ENCODE measurements at places on chromosomes 13 and 19.

DNA sequence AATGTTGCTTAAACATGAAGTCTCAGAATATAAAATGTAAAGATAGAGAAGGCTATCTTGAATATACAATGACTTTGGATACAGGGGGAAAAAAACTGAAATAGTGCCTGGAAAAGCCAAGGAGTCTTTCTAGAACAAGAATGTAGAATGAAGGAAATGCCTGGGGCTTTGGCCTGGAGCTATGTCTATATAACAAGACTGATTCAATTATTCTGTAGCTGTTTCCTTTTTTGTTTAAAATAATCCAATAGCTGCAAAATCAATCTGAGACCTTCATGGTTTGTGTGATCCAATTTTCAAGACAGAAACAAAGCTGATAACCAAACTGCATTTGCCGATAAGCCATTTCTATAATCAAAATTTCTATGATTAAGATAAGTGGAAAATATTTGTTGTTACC, 530.9 kb upstream of the NBEA start:
- no peak for DNase-seq

DNA sequence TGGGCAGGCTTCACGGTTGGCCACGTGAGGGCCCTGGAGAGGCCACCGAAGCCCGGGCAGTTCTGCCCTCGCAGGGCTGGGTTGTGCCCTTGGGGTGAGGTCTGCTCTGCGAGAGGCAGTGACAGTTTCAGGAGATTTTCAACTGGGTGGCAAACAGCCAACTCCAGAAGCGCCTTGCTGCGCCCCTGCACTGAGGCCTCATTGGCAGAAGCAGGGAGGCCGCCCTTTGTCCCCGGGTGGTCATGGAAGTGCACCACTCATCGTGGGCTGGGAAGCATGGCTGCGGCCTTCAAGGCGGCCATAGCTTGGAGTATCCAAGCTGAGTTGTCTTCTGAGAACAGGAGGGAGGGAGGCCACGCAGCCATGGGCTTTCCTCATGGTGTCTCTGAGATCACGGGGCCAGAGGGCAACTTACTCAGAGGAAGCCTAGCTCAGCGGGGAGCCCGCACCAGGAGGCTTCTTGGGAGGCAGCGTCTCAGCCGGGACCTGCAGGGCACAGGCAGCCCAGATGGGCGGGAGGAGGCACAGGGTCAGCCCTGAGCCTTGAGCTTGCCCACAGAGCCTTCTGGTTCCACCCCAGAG, 14.8 kb downstream of the PLEKHJ1 start:
- no peak for DNase-seq

DNA sequence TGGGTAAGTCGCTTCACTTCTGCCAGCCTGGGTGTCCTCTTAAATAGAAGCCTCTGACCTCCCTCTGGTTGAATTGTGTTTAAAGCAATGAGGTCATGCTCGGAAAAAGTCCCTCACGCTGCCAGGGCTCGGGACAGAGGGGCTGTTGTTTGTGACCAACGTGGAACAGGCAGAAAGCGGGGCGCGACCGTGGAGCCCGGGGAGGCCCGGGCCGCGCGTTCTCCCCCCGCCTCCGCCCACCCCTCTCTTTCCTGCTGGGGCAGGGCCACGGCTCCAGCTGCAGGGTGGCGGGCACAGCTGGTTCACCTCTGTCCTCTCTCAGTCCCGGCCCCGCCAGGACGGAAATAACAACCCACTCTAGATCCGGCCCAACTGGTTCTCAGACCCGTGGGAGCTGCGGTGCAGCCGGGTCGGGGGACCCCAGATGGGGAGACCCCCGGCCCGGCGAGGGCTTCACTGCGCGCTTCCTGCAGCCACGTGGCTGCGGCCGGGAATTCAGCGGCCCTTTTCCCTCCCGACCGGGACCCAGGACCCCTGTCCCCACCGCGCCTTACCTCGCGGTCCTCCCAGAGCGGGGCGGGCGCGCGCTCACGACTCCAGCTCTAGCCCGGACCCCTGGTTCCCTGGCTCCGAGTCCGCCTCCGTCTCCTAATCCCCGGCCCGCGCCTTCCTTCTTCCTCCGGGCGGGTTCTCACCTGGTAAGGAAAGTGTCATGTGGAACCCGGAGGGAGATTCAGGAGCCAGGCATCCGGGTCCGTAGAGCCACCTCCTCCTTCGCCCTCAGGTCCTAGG, 1.9 kb downstream of the CDC42EP5 start:
- DNase-seq = no peak

DNA sequence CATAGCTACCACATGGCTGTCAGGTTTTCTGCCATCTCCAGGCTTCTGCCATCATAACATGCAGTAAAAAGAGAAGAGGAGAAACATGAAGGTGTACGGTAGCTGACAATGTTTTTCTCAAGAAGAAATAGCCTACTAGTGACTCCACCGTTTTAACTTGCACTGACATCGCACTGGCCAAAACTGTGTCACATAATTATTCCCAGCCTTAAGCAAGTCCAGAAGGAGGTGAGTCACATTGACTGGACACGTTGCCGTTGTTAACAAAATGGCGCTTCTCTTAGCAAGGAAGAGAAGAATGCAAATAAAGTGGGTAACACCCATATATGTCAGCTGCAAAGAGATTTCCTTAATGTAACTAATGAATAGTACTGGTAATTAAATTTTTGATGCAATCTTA, 810.4 kb upstream of the SLC10A2 start:
- DNase-seq = no peak

- no peak for DNase-seq
Measured at GRCh38 chr19:43636121-43636683, 3.4 kb downstream of the CADM4 start.

- no peak for DNase-seq
Measured at GRCh38 chr13:47226516-47226915, 329.7 kb upstream of the HTR2A start.

DNA sequence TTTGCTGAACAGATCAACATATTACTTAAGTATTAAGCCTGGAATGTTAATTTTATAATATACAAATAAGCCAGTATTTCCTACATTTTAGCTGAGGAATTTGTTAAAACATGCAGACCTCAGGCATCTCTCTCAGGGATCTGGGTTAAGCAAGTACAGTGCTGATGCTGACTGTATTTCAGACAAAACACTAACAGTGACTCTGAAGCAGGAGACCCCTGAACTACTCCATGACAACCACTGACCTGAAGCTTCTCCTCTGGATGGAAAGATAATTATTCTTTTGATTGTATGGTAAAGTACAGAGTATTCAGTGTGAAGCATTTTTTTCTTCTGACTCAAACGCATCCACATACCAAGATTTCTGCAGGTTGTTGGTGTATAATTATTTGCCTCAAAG, 680.8 kb downstream of the LIG4 start:
- no peak for DNase-seq

DNA sequence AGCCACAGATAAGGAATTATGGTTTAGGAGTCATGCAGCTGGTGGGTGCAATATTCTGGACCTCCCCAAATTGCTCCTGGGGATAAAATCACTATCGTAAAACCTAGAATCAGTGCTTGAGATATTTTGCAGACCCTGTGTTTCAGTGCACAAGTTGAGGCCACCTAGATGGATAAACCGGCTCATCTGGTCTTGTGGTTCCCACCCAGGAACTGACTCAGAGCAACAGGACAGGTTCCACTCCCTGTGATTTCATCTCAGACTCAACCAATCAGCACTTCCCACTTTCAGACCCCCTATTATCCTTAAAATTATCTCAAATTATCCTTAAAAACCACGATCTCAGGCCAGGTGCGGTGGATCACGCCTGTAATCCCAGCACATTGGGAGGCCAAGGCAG, 21.0 kb downstream of the FBXL12 start:
- no peak for DNase-seq

DNA sequence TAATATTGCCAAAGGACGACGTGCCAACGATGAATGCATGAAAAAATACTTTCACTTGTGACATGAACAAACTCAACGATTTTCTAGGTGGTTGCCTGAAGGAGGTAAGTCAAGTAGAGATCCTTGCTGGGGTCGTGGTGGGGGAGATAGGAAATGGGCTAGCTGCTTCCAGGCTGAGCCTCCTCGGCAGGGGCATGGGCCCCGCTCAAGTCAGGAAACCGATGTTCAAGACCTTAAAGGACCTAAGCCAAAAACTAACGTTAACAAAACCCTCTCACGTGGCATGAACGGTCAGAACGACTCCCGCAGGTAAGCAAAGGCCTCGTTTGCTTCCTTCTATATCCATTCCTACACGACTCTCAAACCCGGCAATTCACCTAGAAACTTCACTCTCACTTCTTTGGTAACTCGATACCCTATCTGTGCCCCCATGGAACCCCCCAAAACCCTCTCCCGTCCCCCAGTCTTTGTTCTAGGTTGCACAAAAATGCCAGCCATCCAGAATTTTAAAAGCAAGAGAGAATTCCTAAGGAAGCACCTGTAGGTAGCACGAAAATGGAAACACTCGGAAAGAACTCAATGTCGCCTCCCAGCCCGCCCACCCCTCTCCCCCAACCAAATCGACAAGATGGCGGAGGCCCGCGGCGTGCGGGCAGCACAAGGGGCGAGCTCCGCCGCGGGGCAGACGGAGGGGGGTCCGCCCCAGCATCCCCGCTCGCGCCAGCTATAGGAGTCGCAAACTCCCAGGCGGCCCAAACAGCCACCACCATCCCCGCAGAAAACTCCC, 13.6 kb downstream of the ACP4 start:
- no peak for DNase-seq

GRCh38 chr13:60329221-60329923, 67.6 kb upstream of the TDRD3 start:
- DNase-seq = peak; percentile 11

GRCh38 chr13:111632906-111633305, 312.5 kb downstream of the TEX29 start:
- no peak for DNase-seq

DNA sequence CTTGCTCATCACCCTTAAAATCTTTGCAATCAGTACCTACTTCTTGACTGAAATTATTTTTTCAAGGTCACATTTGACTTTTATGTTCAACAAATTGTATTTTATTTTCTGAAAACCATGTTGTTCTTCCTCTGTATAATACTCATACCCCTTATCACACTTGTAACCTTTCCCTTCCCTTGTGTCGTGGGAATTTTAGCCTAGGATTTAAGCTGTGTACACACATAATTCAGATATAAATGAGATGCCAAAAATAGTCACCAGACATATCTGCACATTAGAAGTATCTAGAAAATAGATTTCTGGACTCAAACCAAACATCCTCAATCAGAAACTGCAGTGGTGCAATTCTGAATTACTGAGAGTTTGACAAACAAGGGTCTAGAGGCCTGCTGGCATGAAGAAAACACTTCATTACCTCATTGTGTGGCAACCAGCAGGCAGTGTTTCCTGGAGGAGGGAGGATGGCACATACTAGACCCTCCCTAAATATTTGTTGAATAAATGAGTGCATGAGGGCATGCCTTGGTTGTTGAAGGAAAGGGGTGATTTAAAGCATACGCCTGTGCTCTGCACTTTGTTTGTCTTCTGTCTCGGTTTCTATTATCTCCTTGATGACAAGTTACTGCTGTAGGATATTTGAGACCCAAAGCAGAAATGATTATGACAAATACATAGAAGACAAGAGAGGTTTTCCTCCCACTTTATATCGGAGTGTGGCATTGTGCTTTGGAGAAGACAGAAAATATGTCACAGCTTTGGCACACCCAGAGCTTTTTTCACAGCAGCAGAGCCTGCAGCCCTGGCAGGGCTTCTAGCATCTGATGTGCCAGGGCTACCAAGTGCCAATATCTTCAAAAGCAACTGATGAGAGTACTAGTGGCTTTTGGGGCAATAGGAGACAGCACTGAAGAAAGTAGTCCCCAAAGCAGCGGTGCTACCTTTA, 881.1 kb downstream of the PCDH9 start:
- DNase-seq = no peak

DNA sequence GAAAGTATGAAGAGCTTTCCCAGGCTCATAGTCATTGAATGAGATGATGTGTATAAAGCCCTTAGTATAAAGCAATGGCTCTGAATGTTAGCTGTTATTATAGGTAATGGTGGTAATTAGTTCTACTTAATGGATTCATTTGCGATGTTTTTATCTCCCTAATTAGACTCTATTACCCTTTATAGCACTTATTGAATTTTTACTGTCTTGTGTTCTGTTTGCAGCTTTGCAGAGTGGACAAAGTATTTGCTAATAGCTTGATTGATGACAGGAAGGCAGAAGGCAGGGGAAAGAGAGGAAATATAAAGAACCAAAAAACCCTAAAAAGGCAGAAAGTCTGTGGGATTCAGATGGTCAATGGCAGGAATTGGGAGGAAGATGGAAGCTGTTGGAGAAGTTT, 524.4 kb upstream of the SPRY2 start:
- DNase-seq = no peak

GRCh38 chr19:4444765-4445741, 12.5 kb downstream of the UBXN6 start:
- no peak for DNase-seq

DNA sequence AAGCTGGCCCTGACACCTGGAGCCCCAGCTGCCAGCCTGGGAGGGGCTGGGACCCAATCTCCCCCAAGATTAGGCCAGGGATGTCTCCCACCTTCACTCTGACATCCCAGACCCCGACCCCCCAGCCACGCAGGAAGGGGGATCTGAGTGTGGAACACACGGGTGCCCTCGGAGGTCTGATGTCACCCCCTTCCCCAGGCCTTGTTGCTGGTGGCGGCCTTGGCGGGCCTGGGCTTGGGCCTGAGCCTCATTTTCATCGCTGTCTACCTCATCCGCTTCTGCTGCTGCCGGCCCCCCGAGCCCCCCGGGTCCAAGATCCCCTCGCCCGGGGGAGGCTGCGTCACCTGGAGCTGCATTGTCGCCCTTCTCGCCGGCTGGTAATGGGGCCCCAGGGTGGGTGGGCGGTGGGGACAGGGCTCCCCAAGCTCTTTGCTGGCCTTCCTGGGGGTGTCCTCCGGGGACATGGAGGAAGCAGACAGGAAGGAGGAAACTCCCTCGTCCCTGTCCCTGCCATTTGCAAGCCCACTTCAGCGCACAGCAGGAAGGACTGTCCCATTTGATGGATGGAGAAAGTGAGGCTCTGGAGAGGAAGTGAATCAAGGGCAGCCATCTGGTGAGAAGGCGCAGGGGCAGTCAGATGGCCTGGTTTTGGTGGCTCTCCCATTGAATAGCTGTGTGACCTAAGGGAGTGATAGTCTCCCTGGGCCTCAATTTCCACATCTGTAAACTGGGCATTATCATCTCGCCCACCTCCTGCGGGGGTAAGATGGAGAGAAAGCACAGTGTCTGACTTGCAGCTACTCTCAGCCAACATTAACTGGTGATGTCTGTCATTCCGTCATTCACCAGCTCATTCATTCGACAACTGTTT, 3.9 kb downstream of the TTYH1 start:
- no peak for DNase-seq

DNA sequence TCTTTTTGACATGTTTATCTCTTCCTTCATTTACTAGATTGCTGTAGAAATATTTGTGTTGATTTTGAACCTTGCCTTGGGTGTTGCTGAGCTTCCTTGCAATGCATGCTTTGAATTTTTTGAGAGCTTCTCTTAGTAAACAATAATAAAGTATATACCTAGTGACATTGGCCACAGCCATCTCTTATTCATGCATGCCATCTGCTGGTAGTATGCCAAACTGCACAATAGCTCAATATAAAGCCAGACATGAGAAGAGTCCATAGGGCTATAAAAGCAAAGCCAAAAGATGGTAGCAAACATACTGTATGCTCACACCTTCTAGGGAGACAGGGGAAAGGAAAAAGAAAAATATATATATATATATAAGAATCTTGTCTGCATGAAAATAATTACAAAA, 18.9 kb upstream of the ZSCAN5A start:
- DNase-seq = peak; percentile 3

All from AG09319 (cell line).